CD4-positive, alpha-beta T cell treated with Interleukin-12 subunit alpha and Interleukin-12 subunit beta, for 1 hour (primary cell): ENCODE measurements at places on chromosomes 1 and 21.

DNA sequence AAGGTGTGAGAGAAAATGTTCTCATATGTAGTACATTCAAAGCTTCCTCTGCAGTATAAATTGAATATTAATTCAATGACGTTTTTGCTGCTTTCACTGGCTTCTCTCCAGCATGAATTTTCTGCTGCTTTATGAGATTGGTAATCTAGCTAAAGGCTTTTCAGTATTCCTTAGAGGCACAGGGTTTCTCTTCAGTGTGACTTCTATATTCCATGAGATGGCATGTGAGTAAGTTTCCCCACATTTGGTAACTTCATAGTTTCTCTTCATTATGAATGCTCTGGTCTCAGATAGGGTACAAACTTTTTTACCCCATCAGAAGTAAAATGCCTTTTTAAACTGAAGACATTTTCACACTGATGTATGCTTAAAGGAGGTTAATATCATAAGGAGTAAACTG, 10.4 kb upstream of the KLF18 start:
- no peak for DNase-seq

DNA sequence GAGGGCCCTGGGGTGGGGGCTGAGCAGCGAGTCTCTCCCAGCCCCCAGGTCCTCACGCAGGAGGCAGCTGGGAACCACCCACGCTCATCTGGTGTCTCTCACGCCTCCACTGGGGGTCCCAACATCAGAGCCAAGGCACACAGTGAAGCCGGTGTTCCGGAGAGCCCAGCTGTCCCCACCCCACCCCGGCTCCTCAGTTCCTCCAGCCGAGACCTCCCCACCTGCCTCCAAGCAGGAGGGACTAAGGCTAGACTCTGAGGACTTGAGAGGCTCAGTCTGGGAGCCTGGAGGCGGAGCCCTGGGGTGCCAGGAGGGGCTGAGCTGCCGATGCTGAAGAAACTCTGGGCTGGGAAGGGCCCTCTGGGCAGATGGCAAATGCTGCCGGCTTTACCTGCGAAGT, 1.6 kb upstream of the HPCA start:
- no peak for DNase-seq

- DNase-seq: no peak
These were observed 6.9 kb downstream of the HTR1D start for GRCh38 chr1:23210351-23210785.

DNA sequence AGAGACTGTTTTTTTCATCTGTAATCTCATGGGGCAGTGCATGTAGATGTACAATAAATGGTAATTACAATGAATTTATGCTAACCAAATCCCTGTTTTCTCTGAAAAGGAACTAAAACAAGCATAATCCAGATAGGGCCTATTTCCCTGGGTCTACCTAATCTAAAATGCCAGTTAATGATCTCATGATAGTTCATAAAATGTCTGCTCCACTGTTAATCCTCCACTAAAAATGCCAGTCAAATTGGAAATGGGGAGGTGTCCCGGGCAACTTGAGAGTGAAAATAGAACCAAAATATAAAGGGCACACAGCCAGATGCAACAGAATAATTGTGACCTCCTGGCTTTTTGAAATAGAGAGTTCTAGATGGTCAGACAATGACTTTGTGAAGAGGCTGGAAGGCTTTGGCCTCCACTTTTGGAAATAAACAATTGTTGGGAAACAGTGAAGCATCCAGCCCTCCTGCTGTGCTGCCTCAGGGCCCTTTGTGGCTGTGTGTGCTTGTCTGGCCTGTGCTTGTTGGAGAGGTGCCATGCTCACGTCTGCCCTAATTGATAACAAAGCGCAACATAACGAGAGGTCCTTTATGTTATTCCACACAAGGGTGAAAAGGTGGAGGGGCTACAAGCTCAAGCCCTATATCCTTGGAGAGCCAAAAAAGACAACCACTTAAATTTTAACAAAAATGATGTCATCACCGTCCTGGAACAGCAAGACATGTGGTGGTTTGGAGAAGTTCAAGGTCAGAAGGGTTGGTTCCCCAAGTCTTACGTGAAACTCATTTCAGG, 97.7 kb downstream of the ATP5PO start:
- DNase-seq: no peak

- DNase-seq: peak; percentile 5
These were observed 39.1 kb downstream of the CLIC6 start for GRCh38 chr21:34707876-34708325.

DNA sequence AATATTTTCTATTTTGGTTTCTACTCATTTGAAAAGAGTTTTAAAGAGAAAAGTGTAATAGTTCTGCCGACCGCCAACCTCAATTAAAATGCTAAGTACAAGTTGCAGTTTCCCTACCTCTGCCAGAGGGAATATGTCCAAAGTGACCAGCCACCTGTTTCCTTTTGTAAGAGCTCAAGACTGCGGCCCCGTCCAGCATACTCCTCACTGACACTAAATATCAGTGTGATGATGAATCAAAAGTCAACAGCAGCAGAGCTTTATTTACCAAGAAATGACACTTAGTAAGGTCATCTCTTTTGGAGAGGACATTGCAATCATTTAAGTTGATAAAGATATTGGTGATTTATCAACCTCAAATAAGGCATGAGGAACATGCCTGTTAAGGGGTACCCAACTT, 57.4 kb upstream of the NRIP1 start:
- DNase-seq: no peak

GRCh38 chr1:118785246-118785645, 202.9 kb downstream of the TBX15 start:
- DNase-seq: no peak

DNA sequence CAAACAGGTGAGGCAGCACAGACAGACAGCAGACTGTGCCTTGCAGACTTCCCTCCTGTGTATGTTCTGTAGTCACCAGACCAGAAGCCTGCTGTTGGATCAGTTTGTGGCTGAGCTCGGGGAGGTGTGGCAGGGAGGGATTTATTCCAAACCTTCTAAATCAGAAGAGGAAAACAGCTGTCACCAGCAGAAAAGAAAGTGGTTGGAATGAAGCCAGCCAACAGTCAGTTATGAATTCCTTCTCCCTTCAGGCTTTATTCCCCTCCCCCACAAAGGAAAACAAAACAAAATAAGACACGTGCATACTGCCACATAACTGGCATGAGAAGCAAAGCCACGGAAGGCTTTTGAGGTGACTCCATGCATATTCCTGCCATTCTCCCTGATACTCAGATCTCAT, 19.0 kb upstream of the PIGV start:
- DNase-seq: no peak

GRCh38 chr1:91669584-91670350, 169.1 kb downstream of the CDC7 start:
- no peak for DNase-seq

- DNase-seq: no peak
These were observed 19.6 kb downstream of the SLC27A3 start for GRCh38 chr1:153794624-153795329.

GRCh38 chr1:83011265-83011664, 987.7 kb downstream of the TTLL7 start:
- no peak for DNase-seq

GRCh38 chr21:36347278-36347961, 27.4 kb downstream of the MORC3 start:
- no peak for DNase-seq

- DNase-seq: no peak
These were observed 472.6 kb upstream of the DEPDC1 start for GRCh38 chr1:68969441-68969840.

- DNase-seq: no peak
These were observed 3.0 kb downstream of the OLFM3 start for GRCh38 chr1:101993710-101994109.

- DNase-seq: no peak
These were observed 13.9 kb upstream of the COL18A1 start for GRCh38 chr21:45390831-45391742.

- no peak for DNase-seq
These were observed 211.7 kb upstream of the TMEM51 start for GRCh38 chr1:14941864-14942263.

GRCh38 chr1:17059391-17060305, 5.8 kb upstream of the SDHB start:
- DNase-seq: peak; percentile 47

GRCh38 chr1:36306210-36306901, at the start of gene SH3D21:
Gene SH3D21, plus strand, starts transcription at chr1:36306368. Its CDS starts 53 bp downstream, at chr1:36306421.
- peak; percentile 60 for DNase-seq

GRCh38 chr1:218494449-218494852, 149.3 kb downstream of the TGFB2 start:
- no peak for DNase-seq

- DNase-seq: no peak
These were observed 888 bp upstream of the COL18A1 start for GRCh38 chr21:45403825-45404729.

GRCh38 chr1:160488347-160489058, 34.6 kb downstream of the SLAMF6 start:
- DNase-seq: no peak

DNA sequence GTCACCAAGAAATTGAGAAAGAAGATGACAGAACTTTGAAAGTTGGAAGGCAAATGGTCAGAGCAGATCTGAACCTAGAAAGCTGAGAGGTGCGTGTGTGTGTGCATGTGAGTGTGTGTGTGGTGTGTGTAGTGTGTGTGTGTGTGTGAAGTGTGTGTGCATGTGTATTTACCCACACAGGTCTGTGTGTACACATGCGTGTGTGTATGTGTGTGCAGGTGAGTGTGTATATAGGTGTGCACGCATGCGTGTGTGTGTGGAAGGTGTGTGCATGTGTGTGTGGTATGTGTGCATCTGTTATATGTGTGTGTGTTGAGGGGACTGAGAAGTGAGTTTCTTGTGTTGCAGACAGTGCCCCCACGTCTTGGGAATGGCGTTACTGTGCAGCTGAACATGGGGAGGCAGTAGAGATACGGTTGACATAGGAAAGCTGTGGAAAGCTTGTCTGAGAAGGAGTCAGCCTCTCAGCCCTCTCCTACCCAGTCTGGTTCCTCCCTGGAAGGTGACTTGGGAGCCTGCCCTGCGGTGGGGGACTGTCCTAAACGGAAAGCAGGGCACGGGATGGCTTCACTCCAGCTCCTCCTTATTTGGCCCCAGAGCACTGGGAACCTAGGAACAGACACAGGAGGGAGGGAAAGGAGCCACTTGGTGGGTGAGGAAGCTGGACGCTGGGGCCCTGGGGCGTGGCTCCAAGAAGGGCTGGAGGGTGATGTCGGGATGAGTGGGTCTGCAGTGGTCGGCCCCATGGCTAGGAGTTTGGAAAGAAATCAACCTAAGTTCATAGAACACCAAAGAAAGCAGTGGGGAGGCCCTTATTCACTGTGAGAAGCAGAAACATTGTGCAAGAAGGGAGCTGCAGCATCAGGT, 97.2 kb downstream of the PCBP3 start:
- no peak for DNase-seq

DNA sequence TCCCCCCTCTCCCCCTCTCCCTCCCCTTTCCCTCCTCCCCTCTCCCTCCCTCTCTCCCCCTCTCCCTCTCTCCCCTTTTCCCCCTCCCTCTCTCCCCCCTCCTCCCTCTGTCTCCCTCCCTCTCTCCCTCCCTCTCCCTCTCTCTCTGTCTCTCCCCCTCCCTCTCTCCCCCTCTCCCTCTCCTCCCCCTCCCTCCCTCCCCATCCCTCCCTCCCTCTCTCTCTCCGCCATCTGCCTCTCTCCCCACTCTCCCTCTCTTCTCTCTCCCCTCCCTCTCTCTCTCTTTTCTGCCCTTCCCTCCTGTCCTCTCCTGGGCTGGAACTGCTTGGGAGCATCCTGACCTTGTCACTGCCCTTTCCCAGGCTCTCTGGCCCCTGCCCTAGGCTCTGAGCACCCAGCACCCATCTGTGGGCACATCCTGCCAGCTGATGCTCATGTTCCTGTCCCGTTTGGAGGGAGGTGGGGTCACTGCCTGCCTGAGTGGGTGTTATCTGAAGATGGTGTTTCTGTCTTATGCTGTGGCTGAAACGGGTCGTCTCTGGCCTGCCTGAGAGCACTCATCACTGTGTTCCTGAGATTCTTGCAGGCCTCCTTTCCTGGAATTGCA, 10.8 kb downstream of the FTCD start:
- no peak for DNase-seq

DNA sequence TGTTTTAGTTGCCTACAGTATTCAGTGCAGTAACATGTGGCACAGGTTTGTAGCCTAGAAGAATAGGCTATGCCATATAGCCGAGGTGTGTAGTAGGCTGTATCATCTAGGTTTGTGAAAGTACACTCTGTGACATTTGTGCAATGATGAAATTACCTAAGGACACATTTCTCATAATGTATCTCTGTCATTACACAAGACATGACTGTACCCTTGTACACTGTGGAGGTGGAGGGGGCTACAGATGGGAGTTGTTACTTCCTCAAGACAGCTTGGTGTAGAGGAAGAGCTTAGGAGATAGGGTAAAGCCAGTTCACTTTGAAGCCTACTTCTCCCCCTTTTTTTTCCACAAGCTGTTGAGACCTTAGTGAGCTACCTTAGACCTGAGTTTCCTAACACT, 59.7 kb upstream of the RAVER2 start:
- no peak for DNase-seq

GRCh38 chr1:107877092-107877491, 87.9 kb downstream of the VAV3 start:
- DNase-seq: no peak

- DNase-seq: no peak
These were observed 247.9 kb downstream of the ADGRL2 start for GRCh38 chr1:82048596-82048995.

DNA sequence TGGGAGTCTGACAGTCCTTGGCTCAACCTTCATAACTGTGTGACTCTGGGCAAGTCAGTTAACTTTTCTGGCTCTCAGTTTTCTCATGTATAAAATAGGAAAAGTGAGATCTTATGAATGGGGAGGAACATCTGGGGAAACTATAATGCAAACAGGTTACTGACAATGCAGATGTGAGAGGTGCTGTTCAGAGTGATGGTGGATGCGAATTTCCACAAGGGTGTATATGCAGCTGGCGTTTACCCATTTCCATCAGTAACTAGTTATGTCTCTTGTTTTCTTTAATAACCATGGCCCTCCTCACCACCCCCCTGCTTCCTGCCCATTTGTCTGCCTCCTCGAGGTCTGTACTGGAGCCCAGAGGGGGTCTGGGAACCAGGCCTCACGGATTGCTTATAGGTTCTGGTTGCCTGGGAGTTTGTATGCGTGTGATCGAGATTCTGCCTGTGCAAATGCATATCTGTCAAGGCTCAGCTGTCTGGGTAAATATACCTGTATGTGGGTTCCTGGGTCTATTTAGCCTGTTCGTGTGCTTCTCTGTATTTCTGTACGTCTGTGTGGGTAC, 44.4 kb downstream of the AHDC1 start:
- DNase-seq: no peak

GRCh38 chr1:199272139-199272544, 633.3 kb downstream of the PTPRC start:
- no peak for DNase-seq

DNA sequence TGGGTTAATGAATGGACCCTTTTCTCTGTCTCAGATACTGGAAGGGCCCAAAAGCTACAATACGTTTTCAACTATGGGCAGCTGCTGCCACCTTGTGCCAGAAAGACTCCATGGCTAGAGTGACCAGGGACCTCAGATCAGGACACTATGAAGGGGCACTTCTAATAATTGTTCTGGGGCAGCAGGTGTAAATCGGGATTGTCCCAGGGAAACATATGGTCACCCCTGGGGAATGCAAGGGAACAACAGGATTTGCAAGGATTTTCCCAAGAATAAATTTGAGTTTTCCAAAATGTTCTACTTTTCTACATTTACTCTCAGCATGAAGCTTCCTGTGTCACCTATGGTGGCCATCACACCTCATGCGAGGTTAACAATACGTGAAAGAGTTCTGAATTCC, 12.0 kb upstream of the FCAMR start:
- peak; percentile 66 for DNase-seq
